CD4-positive, alpha-beta T cell (primary cell): ENCODE measurements at places on chromosomes 7 and 10. TPM values are rescaled to one million over a fixed set of nuclear protein-coding genes. Genes with fewer than 3 reads are reported as not detected.

The INA gene
- not detected for total RNA-seq

The PRPF18 gene
- total RNA-seq = 20.7 TPM

- no peak for DNase-seq
These were observed 21.2 kb upstream of the PITRM1 start for GRCh38 chr10:3193751-3194150.

GRCh38 chr7:97732565-97733275 is 834 bp downstream of the TAC1 start:
- no peak for DNase-seq

DNA sequence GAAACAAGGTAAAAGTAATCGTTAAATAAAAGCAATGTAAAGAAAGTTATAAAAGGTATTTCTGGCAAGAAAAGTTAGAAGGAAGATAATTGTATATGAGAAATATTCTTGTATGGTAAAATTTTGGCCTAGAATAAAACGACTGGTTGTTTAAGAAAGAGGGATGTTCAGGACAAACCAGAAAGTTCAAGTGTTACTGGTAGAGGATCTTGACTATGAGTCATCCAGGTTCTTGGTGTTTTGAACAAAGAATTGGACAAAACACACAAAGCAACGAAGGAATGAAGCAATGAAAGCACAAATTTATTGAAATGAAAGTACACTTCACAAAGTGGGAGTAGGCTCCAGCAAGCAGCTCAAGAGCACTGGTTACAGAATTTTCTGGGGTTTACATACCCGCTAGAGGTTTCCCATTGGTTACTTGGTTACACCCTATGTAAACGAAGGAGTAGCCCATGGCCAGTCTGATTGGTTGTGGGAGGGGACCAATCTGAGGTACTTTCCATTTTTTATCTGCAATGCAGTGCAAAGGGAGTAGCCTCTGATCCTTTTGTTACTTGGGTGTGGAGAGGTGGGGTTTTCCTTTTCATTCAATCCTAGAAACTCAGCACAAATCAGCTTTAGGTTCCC is 22.4 kb upstream of the GARS1 start:
- no peak for DNase-seq
